ENCODE measurements at places on chromosomes 4 and X. TPM values are rescaled to one million over a fixed set of nuclear protein-coding genes. Genes with fewer than 3 reads are reported as not detected.

DNA sequence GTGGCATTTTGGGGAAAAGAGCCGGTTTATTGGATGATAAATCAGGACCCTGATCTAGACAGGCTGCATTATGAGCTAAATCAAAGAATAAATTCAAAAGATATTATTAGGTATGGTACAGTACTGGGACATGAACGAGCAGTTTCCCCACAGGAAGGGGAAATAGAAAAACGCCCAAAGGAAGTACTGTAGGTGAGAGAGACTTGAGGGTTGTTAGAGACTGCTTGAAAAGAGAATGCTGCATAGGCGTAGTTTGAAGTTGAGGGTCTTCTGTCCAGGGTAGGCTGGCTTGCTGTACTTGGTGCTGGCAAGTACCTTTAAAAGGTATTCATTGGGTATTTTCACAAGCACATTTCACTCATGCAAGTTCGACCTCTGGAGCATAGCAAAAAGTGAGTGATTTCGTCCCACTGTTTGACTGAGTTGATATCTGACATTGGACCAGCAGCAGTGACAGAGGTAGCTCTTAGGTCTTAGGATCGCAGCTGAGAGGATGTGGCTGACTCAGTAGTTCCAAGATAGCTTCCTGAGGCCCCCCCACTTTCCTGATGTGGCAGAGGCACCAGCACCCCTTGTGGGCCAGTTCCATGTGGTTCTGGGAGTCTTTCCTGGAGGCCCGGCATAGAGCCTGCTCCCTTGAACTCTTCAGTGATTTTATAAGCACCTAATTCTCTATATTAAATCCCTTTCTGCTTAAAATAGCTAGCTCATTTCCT, 64.3 kb downstream of the TMEM131L start:
- DNase-seq = peak; percentile 81

DNA sequence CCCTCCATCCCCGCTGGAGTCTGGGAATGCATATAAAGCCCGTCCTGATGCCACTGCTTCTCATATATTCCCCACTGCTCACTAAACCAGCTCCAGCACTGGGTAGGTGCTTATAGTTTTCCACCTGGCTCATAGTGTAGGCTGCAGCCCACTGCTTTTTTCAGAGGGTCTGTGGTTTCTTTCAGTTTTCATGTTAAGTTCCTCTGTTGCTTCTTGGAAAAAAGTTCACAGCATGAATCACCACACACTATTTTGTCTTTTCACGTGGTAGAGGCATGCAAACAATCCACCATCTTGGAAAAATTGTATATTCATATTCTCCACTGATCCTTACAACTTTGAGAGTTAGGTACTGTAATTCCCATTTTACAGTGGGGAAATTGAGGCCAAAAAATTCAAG, 39.4 kb downstream of the DCLK2 start:
- no peak for DNase-seq

DNA sequence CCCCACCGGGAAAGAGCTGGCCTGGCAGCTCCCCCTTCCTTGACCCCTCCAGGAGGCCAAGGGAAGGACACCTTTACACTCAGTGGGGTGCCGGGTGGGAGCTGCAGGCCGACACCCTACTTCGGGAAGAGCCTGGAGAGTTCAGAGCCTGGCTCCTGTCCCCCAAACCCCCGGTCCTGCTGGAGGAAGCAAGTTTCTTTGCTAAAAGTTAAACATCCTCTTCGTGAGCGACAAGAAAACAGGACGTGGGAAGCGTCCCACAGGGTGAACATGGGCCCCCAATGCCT, 2.4 kb upstream of the FTSJ1 start:
- no peak for DNase-seq

Gene C4orf51
- not detected for total RNA-seq

- DNase-seq = no peak
Measured at GRCh38 chr4:45004847-45005565, 278.6 kb upstream of the GNPDA2 start.

Gene NEIL3
- total RNA-seq = 1.2 TPM

DNA sequence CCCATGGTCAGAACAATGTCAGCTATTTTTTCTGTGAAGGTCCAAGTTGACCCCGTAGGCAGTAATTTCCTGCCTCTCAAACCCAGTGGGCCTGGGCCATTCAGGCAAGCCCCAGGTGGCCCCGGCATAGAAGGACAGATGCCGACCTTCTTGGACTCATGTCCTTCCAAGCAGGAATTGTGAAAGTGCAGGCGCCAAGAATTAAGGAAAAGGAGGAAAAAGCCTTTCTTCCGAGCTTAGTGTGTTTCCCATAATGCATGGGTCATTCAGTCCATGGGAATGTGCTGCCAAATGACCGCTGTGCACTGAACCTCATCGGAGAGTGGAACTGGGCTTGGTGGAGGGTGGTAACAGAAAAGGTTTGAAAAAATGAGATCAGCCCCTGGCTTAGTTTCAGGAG, 196.5 kb upstream of the HS3ST1 start:
- DNase-seq = peak; percentile 59

DNA sequence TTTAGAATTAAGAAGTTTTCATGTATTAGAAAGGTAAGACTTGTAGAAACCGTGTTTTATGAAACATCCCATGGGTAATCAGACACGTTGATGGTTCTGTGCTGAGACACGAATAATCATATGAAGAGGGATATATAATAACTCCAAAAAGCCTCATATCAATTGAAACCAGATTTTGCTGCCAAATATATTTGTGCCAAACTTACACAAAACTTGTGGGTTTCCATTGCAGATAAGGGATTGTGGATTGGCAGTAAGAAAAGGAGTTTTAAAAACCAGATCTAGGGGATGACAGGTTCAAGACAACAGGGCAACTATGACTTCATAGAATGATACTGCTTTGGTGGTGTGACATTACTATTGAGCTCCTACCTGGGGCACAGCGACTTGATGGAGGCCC, 616.1 kb downstream of the BCOR start:
- DNase-seq = no peak

GRCh38 chrX:49137492-49137891, 14.0 kb upstream of the GPKOW start:
- peak; percentile 67 for DNase-seq

DNA sequence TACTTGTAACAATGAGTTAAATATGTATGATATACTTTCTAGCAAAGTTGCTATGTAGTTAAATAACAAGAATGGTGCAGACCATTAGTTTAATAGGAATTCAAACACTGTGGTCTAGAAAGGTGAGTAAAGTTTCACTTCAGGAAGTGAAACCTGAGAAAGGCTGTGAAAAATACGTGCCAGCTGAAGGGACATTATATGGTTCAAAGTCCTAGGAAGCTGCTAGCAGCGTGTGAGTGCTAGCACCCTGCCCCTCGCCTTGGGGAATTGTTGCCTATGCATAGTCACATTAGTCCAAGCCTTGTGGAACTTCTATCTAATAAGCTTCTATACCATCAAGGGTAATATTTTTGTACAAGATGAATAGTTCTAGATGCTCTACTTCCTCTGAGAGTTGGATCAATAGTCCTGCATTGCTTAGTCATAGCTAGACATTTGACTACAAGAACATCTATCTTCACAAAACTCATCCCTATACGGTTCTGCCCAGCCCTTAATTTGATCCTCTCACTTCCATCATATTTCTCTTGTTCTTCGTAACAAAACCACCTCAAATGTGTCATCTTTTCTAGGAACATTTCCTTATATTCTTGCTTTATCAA, 45.8 kb upstream of the ARSJ start:
- DNase-seq = no peak

DNA sequence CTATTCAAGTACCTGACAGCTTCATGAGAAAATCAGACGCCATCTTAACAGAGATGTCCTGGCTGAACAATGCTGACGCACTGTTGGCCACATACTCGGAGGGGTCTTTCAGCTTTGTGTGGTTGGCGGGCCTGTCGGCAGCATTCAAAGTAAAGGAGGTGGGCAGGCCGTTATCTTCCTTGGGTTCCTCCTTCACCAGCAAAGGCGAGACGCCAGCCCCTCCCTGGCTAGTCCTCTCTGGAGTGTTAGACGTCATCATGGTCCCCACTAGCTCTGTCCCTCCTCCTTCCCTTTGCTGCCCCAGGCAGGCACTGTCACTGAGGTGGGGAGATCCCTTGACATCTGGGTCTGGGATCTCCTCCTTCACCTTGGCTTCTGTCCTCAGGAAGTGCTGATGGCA, 53.0 kb downstream of the ZNF827 start:
- no peak for DNase-seq

Gene SH2D1A
- not detected for total RNA-seq

GRCh38 chr4:6557185-6557584, 17.8 kb upstream of the MAN2B2 start:
- no peak for DNase-seq

DNA sequence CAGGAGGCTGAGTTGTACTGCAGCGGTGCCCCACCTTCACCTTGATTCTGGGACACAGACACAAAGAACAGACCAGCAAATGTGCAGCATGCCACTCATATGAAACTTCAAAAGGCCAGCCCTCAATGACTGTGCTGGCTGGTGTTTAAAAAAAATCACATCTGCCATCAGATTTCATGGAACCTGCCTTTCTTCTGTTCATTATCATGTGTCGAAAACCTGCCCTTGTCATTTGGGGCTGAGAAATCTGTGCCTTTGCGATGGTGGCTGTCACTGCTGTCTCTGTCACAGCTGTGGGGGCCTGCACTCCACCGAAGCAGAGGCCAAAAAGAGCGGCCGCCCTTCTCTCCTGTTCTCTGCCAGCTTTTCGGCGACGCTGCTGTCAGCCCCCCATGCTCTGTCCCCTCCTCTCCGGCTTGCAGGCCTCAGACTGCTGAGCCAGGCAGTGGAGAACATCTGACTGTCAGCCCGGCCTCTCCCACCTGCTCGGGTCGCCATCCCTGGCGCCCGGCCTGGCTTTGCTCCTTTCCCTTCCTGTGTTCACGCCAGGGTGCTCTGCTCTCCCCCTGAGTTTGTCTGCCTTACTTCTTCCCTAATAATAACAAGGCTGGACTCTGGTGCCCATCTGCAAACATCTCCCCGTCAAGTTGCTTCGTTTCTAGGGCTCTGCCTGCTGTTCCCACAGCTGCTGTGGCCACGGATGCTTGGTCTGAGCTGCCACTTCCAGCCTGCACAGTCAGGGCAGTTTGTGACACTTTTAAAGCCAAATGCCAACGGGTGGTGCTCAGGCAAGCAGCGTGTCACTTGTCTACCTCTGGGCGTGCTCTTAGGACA, 355.2 kb downstream of the UNC5C start:
- DNase-seq = no peak

All from lung microvascular endothelial cell (primary cell).